ENCODE measurements at places on chromosomes 7 and 10. TPM values are rescaled to one million over a fixed set of nuclear protein-coding genes. Genes with fewer than 3 reads are reported as not detected.

DNA sequence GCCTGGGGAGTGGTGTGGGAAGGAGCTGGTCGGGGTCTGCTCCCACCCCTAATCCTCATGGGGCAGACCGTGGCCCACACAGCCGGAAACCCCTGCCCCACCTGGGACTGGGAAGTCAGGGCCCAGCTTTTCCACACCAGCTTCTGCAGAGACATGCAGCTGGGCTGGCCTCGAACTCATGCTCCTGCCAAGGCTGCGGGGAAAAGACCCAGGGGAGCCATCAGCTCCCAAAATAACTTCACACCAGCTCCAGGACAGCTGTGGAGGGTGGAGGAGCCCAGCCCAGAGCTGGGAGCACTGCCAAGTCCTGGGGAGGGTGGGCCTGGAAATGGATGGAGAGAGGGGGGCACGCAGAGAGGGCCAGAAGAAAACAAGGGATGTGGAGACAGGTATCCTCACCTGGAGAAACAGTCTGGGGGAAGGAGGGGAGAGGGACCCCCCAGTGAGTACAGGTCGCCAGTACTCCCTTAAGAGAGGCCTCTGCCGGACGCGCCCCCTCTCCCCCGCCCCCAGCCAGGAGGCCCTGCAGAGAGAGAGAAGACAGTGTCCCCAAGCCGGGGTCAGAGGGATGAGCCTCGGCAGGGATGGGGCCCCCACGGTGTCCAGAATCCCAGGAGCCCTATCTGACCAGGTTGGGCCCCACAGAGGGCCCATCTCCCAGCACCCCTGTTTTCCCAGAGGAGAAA, 11.5 kb upstream of the GRIFIN start:
- DNase-seq: no peak

GRCh38 chr7:142785841-142786250, 15.1 kb downstream of the PRSS2 start:
- DNase-seq: peak; percentile 86

GRCh38 chr7:44463169-44463808, 27.2 kb downstream of the NUDCD3 start:
- no peak for DNase-seq

CLCN1 gene
- total RNA-seq: 0.06 TPM

DNA sequence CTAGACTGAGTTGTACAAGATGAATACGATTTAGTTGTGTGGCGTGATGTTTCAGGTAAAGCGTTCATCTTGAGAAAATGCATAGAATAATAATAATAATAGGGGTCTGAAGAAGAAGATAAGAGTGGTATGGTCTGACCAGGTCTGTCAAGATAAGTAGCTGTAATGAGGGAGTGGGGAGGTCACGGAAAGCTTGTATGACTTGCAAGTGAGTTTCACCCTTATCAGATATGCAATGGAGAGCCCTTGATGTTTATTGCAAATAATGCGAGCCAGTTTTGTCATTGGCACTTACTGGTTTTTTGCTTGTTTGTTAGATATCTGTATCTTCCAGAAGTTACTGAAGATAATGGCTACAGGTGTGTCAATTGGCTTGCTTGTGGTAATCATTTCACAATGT, 611.5 kb downstream of the CNTNAP2 start:
- DNase-seq: no peak

- DNase-seq: no peak
Measured at GRCh38 chr7:138116141-138116540, 39.9 kb downstream of the AKR1D1 start.
